ENCODE measurements at places on chromosomes 5 and 9.

GRCh38 chr9:114995681-114996221 is 65.4 kb upstream of the TNFSF8 start:
- DNase-seq = no peak

- no peak for DNase-seq
Observed at GRCh38 chr5:60830581-60831127, 13.4 kb downstream of the ELOVL7 start.

- DNase-seq = no peak
Observed at GRCh38 chr5:103119070-103119764, 721 bp downstream of the GIN1 start.

- no peak for DNase-seq
Observed at GRCh38 chr5:72214168-72214567, 105.9 kb downstream of the MRPS27 start.

DNA sequence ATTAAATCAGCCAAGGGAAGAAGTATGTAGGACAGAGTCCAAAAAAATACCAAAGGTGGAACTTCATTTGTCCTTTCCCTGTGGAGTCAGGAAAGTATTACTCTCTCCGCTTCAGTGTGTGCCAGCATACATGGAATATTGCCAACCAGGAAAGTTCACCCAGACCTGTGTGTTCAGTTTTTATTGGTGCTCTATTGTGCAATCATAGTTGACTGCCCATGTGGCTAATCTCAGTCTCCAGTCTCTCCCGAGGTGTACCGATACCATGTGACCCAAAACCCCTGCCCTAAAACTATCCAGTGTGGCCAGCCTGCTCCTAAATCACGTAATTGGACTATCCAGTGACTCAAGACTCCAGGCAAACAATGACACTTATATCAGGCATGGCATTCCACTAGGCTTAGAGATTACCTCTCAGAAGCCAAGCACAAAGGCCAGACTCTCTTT is 38.8 kb downstream of the NFX1 start:
- DNase-seq = peak; percentile 83

- no peak for DNase-seq
Observed at GRCh38 chr5:153835891-153836515, 202.7 kb downstream of the FAM114A2 start.

DNA sequence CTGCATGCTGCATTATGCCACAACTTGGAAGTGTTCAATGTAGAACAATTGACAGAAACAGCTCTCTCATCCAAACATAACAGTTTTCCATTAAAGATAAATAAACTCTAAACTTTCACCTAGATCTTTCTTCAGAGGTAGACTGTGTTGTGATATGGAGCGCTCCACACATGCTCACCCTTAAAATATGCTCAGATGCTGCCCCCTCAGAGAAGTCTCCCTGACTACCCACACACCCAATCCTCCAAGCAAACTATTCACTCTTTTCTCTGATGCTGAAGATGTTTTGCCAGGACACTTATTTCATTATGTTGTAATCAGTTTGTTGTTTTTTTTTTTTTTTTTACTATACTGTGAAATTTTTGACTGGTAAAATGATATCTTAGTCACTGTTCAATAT is 206.6 kb upstream of the RASA1 start:
- no peak for DNase-seq

DNA sequence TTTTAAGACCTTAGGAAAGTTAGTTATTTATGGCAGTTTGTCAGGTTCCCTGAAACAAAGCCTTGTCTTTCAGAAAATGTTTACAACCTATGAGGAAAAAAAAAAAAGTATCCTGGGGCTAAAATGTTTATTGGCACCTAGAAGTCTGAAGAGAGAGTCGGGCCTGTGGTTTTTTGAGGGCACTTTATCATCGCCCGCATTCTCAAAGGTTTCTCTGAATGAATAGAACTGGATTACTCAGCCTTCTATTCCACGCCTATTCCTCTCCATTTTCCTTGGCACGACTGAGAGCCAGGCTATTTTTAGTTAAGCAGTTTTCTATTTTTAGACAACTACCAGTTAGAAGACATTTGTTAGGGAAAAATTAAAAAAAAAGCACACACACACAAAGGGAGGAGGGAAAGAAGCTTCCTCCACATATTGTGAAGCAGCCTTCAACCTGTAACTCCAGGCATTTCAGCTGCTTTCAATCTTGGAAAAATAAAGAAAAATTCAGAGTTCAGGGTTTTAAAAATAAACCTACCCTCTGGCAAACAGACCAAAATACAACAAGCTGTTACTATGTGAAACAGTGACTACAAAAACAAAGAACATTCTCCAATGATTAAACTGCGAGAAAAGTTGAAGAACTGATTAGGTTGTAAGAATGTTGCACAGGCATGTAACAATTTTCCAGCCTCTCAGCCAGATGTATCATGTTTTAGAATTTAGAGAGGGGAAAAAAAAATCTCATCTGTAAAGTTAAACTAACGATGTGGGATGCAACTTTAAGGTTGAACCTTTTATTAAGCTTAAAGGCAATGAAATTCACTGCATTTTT is 97.0 kb downstream of the MEF2C start:
- peak; percentile 85 for DNase-seq

- no peak for DNase-seq
Observed at GRCh38 chr9:91530829-91531228, 107.2 kb upstream of the NFIL3 start.

- no peak for DNase-seq
Observed at GRCh38 chr5:123628860-123629544, 117.0 kb downstream of the CSNK1G3 start.

DNA sequence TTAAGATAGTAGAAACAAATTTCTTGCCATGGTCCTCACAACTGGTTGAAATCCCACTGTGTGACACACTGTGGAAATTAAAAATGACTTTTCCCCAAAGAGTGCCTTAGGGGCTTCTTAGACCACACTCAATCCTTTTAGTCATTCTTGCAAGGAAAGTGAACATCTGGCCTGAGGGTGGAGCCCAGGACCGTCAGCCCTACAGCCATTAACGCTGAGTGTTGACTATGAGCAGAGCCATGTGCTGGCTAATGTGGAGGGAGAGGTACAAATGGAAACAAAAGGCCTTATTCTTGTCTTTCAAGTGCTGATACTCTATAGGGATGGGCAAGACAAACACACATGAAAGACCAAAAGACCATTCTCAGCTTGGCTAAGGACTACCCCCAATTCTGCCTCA is 456.5 kb downstream of the ZSWIM6 start:
- no peak for DNase-seq

DNA sequence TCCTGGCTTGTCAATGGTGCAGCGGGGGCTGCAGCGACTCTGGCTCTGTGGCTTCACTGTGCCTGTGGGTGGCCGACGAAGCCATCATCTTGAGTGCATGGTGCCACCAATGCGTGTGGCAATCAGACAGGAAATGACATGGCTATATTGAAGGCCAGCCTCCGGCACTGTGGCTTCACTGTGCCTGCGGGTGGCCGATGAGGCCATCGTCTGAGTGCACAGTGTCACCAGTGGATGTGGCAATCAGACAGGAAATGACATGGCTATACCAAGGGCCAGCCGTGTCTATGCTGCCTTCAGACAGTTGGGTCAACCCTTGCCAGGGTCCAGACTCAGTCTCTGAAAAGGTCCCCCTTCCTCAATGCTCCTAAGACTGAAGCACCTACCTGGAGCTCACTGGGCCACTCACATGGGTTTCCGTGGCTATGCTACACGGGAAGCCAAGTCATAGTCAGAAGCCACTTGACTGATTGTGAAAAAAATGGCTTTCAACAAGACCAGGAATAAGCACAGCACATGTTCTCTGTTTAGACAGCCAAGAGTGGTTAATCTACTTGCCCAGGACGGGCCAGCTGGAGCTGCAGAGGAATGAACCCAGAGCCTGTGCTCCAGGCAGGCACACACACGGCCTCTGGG is 67.5 kb upstream of the S1PR3 start:
- no peak for DNase-seq

DNA sequence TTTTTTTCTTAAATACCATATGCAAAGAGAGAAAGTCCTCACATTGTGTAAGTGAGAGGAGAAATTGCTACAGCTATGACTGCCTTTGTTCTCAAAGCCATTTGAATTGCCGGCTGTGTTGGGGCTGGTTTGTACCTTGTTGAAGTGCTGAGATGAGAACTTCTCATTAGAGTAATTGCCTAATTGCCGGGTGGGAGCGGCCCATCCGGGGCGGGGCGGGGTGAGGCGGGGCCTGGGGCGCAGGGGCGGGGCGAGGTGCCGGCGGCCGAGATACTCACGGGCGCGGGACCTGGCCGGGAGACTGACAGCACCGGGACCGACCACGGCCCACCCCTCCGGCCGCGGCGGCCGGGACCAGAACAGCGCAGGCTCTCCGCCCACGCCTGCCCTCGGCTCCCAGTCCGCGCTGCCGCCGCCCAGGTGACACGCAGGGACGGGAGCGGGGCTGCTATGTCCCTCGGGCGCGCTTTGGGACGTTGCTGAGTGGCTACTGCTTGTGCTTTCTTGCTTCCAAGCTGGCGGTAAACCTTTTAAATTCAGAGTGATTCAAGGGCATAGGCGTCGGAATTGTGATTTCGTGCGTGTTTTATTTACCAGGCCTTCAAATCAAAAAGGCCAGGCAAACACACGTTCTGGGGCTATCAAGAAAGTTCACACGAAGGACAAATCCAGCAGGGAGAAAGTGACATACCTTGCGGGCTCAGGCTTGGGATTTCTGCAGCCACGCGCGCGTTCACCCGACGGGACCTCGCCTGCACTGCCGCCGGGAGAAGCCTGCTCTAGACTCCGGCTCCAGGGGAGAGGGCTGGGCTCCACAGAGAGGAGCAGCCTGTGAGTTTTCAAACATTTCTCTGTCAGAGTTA is 269.1 kb downstream of the FANCC start:
- no peak for DNase-seq

DNA sequence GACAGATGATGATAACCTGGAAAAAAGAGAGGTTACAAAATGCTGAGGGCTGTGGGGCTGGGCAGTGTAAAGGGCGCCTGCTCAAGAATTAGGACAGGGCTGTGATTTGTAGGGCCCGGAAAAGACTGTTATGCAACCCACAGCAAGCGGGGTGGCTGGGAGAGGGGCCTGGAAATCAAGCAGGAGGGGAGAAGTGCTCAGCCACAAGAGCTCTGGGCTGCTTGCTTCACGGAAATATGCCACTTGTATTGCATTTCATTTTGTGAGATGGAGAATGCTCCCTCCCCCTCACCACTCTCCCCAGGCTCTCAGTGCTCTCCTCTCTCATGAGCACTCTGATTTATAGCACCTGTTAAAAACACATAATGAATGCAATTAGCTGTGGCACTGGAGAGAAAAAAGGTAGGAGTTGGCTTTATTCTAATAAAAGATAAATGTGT is 8.4 kb upstream of the HAND1 start:
- no peak for DNase-seq

GRCh38 chr5:115246361-115246991 is 16.2 kb downstream of the PGGT1B start:
- DNase-seq = peak; percentile 20

DNA sequence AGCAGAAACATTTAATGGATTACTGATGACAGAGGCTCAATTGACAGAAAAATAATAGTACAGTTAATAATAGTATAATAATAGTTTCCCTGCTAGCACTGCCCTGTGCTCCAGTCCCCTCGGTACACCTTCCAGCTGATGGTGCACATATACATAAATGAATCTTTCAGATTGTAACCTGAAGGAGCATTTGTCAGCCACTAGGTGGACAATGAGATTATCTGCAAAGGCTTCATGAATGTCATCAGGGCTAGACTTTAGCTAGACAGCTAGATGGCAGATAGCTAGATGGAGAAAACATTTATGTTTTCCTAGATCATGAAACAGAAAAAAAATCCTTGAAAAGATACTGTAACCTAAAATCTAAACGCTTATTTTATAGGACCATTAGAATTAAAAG is 304.4 kb upstream of the SMC2 start:
- DNase-seq = peak; percentile 8

- DNase-seq = no peak
Observed at GRCh38 chr5:127943061-127943371, 140.6 kb upstream of the SLC12A2 start.

DNA sequence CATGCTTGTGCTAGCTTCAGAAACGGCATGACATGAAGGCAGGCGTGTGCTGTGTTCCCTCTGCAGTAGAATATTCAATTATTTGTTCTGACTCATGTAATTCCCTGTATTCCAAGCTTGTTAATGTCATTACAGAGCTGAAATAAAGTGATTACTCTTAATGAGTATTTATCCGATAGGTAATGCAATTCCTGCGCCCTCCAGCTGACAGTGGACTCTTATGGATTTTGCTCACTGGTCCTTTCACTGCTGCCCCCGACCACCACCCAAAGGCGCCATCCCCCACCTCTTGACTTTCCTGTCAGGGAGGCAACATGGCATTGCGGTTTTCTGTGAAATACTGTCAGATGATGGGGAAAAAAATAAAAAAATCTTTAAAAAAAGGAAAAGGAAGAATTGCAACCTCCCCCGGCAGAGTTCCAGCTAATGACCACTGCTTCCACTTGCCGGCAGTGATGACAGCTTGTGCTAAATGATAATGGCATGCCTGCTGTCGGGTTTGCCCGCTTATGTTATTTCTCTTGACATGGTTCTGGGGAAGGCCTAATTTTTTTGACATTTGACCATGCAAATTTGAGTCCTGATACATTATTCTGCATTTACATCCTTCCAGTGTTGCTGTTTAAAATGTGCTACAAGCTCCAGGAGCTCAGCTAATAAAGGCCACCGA is 335.3 kb upstream of the ADAMTS16 start:
- no peak for DNase-seq

DNA sequence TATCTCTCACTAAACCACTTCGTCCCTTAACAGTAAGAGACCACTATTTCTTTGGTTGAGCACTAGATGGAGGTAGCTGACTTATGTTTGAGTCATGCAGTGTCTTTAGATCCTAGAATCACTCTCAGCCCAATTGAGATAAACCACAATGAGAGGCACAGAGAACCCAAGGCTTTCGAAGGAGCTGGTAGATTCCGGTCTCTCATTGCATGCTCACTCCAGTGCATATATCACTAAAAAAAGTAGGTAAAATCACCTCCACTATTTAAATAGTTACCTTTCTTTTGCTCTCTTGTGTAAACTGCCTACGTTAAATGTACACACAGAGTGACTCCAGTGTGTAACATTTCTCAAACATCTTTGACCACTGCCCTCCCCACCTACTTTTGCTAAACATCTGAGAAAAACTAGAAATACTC is 27.6 kb downstream of the ACTL7A start:
- DNase-seq = peak; percentile 9

DNA sequence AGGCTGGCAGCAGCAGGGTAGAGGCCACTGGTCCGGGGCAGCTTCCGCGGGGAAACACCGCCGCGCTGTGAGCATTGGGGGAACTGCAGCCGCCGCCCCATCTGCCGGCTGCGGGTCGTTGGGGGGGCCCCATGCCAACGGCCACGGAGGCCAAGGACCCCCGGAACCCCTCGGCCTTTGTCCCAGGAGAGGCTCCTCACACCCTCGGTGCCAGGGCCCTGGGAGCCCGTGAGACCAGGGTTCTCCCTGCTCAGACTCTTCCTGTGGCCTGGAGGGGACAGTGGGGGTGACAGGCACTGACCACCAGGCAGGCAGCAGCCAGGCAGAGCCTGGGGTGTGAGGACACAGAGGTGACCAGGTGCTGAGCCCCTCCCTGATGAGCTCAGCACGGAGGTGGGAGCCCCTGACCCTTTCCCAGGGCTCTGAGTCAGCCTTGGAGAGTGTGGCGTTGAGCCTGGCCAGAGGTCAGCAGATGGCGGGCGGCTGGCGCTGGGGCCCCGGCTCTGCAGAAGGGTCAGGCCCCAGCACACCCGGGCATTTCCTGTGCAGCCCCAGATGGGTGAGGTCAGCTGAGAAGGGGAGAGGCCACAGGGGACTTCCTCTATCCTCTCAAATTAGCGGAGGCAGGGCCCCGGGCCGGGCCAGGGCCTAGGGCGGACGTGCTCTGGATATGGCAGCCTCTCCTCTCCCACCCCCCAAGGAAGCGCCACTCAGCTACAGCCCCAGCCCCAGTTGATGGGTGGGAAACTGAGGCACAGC is 17.9 kb upstream of the EGFL7 start:
- DNase-seq = no peak
